ENCODE measurements at places on chromosomes 3 and 15.

DNA sequence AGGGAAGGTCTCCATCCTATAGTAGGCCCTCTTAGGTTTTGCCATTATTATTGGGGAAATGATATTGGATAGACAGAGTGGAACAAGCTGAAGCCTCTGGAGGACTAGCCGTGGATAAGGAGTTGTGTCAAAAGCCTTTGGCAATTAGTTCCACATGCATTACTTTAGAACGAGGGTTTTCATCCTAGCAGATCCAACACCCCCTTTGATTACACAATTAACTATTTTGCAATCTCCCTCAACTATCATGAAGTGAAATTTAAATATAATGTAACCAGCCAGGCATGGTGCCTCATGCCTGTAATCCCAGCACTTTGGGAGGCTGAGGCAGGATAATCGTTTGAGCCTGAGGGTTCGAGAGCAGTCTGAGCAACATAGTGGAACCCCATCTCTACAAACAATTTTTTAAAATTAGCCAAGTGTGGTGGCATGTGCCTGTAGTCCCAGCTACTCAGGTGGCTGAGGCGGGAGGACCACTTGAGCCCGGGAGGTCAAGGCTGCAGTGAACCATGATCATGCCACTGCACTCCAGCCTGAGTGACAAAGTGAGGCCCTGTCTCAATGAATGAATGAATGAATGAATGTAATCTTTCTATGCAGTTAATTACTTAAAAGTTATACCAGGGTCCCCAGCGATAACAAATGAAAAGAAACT is 56.8 kb downstream of the PXYLP1 start:
- DNase-seq: no peak

DNA sequence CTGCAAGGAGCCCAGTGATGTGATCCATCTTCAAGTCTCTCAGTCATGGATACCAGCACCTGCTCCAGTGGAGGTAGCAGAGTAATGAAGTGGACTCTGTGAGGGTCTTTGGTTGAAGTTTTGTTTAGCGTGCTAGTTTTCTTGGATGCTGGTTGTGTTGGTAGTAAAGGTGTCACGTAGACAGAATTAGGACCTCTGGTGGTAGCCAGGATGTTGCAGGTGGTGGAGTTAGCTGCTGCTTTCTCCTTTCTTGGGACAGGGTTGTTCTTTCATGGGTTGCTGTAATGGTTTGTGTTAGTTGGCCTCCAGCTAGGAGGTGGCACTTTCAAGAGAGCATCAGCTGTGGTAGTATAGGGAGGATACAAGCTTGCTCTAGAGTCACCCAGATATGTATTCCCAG is 125.2 kb downstream of the ANXA2 start:
- no peak for DNase-seq

DNA sequence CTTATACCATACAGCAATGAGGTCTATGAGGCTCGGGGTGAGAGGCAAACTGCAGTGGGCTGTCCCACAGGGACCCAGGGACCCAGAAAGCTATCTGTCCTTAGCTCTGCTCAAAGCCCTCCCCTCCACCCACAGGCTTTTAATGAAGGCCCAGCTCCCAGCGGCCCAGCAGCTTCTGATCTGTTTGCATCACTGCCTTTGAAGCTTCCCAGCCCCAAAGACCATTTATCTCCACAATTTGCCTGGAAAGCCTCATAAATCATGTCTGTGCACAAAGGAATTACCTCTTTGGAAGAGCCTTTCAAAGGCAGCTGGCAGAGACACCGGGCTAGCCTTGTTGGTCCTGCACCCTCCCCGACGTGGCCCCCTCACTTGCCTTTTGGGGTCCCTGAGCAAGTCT is 123.9 kb downstream of the RAB11A start:
- no peak for DNase-seq

GRCh38 chr15:80242132-80242769 is 9.8 kb downstream of the CTXND1 start:
- DNase-seq: peak; percentile 89

GRCh38 chr3:88061746-88062145 is 2.7 kb downstream of the ZNF654 start:
- DNase-seq: no peak

- no peak for DNase-seq
Observed at GRCh38 chr3:64943866-64944265, 256.1 kb upstream of the ADAMTS9 start.

GRCh38 chr3:152388631-152389030 is 119.9 kb downstream of the MBNL1 start:
- DNase-seq: no peak

- no peak for DNase-seq
Observed at GRCh38 chr15:80669663-80670273, 25.3 kb upstream of the ABHD17C start.

GRCh38 chr3:193885832-193886231 is 250.1 kb upstream of the HES1 start:
- DNase-seq: no peak

DNA sequence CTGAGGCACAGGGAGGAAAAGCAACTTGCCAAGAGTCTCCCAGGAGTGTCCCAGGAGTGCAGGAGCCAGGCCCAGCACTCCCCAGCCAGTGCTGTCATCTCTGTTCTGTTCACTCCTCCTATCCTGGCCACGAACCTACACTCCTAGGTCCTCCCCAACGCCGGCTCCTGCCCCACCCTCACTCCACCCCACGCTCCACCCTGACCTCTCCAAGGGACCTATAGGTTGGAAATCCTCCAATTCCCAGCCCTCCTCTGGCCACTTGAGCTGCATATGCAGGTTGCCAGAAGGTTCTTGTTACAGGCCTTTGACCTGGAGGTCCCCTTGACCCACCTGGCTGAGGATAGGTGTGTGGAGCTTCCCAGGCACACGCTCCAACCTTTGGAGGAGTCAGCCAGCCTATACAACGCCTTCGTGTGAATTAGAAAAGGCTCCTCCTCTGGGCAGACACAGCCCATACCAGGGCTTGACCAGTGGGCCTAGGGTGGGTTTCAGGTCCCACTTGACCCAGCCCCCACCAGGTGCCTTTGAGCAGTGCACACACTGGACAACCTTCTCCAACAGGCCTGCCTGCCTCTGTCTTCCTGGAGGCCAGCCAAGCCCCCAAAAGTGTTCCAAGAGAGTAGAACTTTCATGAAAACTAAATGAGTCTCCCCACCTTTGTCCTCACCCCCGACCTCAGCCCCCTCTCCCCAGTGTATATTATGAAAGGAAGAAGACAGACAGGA is 167.2 kb upstream of the TLE3 start:
- DNase-seq: no peak

- DNase-seq: no peak
Observed at GRCh38 chr15:101765772-101766456, 37.4 kb upstream of the OR4F6 start.

DNA sequence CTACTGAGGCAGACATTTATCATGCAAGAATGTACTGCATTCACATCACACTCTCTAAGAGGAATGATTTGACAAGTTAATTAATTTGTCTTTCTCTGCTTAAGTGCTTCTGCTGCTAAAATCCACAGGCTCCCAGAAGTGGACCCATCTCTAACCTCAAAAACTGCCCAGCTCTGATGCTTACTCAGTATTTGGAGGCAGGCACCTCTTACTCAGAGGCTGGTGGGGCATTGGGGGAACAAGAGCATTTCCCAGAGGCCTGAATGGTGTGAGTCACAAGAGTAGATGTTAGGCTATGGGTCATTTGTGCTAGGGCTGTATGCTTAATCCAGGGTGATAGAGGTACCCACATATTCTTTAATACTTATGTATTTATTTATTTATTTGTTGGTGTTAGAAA is 34.4 kb upstream of the HCN4 start:
- no peak for DNase-seq

- no peak for DNase-seq
Observed at GRCh38 chr15:76056931-76057330, 2.9 kb upstream of the TMEM266 start.

DNA sequence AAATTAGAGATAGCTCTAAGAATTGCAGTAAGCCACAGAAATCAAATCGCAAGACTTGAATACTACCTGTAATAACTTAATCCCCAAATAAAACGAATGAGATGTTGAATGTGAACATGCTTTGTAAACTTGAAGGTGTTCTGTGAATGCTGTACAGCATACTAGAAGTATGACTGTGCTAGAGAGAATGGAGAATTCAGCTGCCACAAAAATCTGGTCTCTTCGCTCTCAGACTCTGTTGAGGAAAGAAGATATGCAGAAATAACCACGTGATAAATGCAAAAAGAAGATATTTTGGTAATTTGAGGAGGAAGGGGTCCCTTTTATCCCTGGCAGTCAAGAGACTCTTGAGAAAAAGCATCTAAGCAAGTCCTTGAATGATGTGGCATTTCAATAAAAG is 37.3 kb downstream of the ZBTB38 start:
- no peak for DNase-seq

- no peak for DNase-seq
Observed at GRCh38 chr3:105513042-105513441, 146.3 kb downstream of the ALCAM start.

DNA sequence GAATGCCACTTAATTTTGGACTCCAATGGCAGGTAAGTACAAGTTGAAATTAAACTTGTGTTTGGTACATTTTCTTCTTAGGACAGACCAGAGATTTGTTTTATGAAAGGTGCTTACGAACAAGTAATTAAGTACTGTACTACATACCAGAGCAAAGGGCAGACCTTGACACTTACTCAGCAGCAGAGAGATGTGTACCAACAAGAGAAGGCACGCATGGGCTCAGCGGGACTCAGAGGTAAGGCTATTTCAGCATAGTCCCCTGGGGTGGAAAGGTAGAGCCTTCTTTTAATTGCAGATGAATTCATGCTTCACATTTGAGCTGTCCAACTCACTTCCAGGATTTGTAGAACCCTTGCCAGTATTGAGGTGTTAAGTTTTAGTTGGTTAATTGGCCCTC is 51.4 kb downstream of the ASTE1 start:
- DNase-seq: no peak

- peak; percentile 91 for DNase-seq
Observed at GRCh38 chr3:124034016-124034843, 42.3 kb upstream of the ROPN1 start.

- no peak for DNase-seq
Observed at GRCh38 chr15:95760508-95760907, 570.0 kb upstream of the NR2F2 start.

- no peak for DNase-seq
Observed at GRCh38 chr3:150331978-150332568, 76.0 kb upstream of the TSC22D2 start.

- DNase-seq: no peak
Observed at GRCh38 chr15:64478863-64479262, 18.5 kb downstream of the ZNF609 start.

DNA sequence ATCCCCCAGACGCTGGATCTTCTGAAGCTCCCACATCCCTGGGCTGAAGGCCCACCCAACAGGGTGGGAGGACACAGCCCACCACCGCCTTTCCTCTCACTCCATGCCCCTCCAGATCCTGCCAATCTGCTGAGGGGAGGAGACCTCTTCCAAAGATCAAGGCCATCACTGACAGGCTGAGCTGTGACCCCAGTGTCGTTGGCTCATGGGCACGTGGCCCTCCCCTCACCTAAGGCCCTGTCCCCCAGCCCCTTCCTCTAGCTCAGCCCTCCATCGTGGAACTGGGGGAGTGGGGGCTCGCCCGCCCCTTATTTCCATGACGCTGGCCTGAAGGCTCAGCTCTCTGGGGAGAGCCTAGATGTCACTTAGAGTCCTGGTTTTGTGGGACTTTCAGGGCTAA is 10.4 kb downstream of the C3orf18 start:
- DNase-seq: no peak

GRCh38 chr15:47737477-47737876 is 20.2 kb downstream of the SEMA6D start:
- no peak for DNase-seq

- no peak for DNase-seq
Observed at GRCh38 chr3:2860626-2861025, 249.5 kb downstream of the IL5RA start.

- DNase-seq: peak; percentile 14
Observed at GRCh38 chr15:50251638-50252182, 13.8 kb downstream of the HDC start.

DNA sequence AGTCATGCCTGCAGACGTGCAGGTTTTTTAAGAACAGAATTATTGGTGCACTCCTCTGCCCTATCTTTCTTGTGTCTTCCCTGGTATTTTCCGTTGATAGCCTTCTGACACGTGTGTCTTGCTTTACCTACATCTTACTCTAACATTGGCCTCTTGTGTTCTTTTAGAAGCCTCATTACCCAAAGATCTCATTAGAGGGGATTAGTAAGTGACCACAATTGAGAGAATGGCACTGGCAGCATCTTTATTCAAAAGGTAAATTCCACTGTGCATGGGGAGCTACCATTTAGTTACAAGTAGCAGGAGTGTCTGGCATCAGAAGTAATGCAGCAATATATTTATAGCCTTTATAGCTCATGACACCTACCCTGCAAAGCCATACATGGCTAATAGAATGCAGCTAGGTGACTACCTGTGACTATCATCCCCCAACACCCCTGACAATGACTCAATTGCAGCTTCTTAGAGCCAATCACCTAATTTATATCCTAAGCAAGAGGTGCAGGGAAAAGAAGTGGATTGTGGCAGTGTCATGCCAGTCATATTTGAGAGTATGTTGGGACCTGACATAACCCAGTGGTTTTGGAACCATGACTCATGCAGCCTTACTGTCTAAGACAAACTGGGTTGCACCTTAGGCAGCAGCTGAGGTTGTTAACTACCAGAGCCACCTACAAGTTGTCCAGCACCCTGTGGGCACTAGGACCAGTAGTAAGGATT is 164.8 kb downstream of the GRM7 start:
- no peak for DNase-seq

GRCh38 chr3:43233062-43233461 is 53.3 kb upstream of the SNRK start:
- peak; percentile 29 for DNase-seq

- DNase-seq: no peak
Observed at GRCh38 chr3:152295344-152295743, 26.6 kb downstream of the MBNL1 start.

- peak; percentile 98 for DNase-seq
Observed at GRCh38 chr3:12967606-12968351, 105.5 kb downstream of the IQSEC1 start.

DNA sequence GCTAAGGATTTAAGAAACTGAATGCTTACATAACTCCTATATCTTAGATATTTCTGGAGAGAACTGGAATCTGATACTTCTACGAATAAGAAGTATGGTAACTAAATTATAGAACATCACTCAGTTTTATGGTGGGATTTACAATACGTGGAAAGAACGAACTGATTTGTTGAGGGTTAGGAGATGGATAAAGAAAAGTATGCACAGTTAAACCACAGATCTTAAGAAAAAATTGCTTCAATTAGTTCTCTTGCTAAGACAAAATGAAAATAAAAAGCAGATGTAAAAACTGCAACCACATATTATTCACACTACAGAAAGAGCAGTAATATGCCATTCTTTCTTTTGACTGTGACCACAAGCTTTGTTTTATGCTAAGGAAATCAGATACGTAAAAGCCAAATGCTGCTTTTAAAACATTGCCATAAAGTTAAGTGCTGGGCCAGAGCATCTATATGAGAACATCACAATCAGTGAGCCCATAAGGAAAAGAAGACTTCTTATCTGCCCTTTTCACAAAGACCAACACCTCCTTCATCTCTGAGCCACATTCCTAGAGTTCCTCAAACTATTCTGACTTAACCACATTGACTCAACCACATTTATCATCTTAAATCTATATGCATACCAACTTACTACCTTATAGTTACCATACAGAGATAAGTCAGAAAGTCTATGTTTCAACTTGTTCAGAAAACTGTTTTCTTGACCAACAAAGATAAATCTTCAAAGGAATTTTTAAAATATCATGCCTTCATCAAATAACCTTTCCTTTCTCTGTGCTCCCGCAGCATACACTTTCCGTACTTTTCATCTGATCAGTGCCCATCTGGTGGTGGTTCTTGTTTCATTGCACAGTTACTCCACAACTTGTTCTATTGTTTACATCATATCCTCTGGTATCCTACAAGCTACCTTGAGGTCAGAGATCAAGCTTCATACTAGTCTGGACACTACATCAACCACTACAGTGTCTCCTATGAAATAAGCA is 61.7 kb downstream of the FSIP1 start:
- DNase-seq: no peak

Measured in esophagus muscularis mucosa (tissue), 4 donors.